ENCODE measurements at places on chromosomes 7 and 10. TPM values are rescaled to one million over a fixed set of nuclear protein-coding genes. Genes with fewer than 3 reads are reported as not detected.

- DNase-seq = no peak
Observed at GRCh38 chr7:104207348-104207730, 474 bp downstream of the ORC5 start.

DNA sequence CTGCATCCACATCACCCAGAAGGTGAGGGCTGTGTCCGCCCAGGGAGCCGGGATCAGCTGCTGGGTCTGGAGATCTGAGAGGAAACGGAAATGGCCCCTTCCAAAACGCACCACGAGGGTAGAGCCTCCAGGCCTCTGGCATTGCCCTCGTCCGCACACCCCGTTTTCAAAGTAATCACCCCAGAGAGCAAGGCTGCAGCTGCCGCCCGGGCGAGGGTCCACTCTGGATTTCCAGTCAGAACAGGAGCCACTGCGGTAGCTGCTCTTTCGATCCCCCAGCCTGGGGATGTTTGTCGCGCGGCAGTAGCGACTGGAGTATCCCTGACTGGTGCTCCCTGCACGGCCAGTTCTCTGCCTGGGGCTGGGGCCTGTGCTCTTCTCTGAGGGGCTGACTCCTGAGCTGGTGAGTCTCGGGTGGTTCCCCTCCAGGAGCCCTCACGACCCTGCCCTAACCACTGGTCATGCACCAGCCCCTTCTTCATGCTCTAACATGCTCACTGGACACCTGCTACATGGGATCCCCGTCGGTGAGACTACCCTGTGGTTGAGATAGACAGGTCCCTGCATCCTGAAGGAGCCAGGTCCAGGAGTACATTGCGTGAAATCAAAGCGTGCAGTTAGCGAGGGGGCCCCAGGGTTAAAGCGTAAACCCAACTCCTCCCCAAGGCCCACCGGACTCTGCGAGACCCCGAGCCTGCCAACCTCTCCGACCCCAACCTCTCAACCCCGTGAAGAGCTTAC lies 99.2 kb downstream of the FOXL3 start:
- DNase-seq = no peak

Gene NXPH1
- not detected for total RNA-seq

DNA sequence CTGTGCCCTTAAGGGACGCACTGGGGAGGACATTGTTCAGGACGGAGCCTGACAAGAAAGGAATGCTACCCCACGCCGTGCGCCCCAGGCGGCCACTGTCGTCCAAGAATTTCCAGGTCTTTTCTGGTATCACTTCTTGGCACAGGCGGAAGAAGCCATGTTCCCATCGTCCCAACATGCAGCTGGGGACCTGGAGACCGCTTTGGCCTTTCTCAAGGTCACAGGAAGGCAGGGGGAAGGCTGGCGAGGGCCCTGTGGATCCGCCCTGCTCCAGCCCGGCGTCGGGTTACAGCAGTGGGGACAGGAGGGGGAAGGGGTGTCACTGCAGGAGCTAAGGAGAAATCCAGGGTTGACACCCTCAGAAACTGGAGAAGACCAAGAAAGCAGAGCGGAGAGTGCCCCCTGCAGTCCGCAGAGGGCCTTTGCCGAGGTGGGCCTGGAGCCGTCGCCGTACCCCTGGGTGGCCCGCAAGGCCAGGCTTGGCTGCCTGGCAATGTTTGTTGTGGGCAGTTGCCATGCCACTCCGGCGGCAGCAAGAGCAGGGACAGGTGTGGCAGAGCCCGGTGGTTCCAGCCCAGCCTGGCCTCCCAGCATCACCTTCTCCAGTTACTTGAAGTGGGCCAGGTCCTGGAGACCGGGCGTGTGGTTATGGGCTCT lies 104.1 kb downstream of the LHPP start:
- DNase-seq = no peak

Gene SPACDR
- 1.4 TPM for total RNA-seq

Gene HNRNPF
- 144 TPM for total RNA-seq

Gene SPDYE18
- total RNA-seq = 0.60 TPM

DNA sequence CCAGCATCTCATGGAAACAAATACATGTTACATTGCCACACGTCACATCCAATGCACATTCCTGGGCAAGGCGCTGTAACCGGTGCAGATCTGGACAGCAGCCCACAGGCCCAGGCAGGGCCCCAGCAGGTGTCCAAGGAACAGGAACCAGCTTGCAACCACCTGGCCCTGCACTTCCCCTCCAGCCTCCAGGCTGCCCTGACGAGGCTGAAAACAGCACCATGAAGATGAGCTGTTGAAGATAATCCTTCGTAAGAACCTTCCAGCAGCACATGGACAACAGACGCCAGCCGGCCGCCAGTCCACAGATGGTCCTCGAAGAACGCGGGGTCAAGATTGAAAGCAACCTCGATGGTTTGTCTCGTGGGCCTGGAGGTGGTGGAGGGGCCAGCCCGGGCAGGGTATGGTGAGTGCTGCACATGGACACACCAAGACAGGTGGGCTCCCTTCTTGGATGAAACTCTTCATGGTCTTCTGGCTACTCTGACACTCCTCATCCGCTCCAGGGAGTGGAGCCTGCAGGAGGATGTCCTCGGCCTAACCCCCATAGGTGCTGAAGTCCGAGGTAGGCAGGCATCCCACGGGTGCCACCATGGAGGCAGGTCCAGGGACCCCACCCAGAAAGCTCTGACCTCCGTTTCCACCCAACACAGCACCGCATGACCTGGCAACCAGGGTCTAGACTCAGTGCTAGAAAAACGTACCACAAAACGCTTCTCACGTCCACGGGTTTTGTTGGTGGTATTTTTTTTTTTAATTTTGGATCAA lies 22.9 kb downstream of the PDGFA start:
- DNase-seq = no peak

DNA sequence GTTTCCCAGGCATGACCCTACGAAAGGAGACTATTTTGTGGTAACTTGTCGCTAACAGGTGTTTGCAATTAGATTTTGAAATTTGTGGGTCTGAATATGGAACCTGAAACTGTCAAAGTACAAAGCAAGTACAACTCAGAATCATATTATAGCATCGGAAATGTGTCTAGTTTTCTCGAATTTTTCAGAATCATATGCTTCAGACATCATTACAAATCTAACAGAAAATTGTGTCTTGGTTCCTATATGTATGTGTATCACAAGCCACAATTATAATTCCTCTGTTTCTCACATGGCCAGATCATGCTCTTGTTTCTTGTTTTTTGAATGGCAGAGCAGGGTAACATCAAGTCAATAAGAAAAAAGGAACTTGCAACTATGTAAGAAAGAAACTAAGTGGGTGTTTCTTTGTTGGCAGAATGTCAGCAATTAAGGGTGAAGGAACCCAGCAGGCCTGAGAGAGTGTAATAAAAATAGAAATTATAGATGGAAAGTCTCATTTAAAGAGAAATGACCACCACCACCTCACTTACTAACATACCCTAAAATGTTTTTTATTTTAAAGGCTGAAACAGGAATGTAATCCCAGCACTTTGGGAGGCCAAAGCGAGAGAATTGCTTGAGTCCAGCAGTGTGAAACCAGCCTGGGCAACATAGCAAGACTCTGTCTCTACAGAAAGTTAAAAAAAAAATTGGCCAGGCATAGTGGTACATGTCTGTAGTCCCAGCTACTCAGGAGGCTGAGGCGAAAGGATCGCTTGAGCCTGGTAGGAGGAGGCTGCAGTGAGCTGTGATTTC lies 51.3 kb downstream of the PRTFDC1 start:
- no peak for DNase-seq

Gene KLF14
- not detected for total RNA-seq

- no peak for DNase-seq
Observed at GRCh38 chr10:61175316-61175715, 231.3 kb upstream of the RHOBTB1 start.

Gene CPVL
- total RNA-seq = 6.0 TPM

Gene NPFFR1
- total RNA-seq = not detected

- peak; percentile 0 for DNase-seq
Observed at GRCh38 chr10:132865171-132865631, 77.2 kb downstream of the CFAP46 start.

DNA sequence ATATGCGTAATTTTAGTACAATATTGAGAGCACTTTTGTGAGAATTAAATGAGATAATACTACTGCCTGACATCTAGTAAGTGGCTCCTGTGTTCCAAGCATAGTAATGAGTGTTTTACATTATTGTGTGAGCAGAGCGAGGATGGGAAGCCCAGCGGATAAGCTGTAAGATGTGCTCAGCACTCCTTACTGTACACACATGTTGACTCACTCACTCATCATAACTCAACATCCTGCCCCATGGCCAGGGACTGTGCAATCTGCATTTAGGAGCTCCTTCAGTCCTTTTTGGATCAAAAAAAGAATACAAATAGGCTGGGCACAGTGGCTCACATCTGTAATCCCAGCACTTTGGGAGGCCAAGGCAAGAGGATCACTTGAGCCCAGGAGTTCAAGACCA lies 72.9 kb upstream of the NEBL start:
- no peak for DNase-seq

Gene ABCC2
- 3.2 TPM for total RNA-seq

Gene IL2RA
- 59.2 TPM for total RNA-seq

Gene CYP51A1
- 23.8 TPM for total RNA-seq

DNA sequence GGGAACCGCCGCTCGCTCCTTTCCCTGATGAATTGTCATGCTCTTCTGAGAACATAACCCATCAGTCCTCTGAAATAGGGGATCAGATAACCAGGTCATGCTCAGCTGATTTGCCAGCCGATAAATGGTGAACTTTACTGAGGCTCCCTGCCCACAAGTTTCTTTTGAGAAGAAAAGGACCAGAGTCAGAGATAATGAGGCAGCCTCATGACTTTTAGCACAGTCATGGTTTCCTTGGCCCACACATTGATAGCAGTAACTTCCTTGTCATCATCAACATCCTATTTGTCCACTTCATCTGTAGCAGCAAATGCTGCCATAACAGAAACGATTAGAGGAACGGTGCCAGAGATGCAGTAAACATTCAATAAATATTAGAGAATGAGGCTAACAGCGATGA lies 509.0 kb downstream of the GATA3 start:
- DNase-seq = no peak

DNA sequence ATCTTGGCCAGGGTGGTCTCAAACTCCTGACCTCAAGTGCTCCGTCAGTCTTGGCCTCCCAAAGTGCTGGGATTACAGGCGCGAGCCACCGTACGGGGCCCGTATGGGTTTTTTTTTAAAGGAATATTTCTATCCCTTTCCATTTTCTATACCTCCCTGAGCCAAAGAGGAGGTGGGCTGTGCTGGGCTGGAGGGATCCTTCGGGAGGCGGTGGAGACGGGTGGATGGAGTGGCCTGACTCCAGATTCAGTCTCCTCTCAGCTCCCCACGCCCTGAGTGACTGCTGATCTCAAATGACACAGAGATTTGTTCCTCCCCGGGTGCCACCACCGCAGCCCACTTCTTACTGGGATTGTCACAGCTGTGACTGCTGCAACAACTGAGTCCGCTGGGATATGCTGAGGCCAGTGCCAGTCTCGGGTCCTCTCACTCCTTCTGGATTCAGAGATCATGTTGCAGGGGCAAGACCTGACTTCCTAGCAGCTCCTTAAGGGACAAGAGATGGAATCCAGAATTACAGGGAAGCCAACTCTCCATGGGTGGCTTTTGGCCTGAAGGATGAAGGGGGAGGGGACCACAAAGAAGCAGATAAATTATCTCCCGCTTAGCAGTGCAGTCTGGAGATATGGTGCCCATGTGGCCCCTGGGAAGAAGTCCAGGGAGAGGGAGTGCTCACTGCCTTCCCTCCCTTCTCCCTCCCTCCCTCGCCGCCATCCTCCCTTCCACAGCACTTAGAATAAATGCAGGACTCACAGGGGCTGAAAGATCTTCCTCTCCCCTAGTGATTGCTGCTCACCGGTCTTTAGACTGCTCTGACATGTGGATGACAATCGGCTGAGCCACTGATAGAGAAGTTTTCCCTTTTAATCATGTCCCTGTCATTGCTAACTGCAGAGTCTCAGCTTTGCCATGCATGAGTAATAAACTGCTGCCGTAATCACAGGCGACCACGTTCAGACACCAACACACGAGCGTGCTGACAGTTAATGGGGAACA lies 14.3 kb downstream of the GALNT17 start:
- no peak for DNase-seq

Gene TCAF2
- 23.8 TPM for total RNA-seq

DNA sequence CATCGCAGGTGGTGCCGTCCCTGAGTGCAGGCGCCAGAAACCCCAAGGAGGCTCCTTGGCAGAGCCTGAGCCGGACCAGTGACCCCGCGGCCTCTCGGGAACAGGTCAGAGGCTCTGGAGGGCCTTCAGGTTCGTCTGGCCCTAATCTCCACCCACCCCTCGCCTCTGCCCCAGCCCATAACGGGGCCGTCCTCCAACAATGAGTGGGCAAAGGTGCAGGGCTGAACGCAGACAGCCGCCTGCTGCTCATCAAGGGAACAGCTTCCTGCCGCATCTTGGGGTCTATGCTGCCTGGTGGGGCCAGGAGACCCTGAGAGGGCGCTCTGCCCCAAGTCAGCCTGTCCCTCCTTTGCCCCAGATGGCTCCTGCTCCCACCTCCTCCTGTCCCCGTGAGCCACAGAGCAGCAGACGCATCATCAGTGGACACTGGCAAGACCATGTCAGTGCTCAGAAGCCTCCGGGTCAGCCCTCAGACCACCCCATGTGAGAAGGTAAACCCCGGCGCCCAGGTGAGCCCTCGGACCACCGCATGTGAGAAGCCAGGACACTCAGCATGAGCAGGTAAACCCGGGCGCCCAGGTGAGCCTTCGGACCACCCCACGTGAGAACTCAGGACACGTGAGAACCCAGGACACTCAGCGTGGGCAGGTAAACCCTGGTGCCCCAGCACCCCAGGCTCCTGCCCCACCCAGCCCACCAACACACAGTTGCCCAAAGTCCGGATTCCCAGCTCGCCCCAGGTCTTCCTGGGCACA lies 142.0 kb downstream of the PTPRN2 start:
- DNase-seq = no peak

- no peak for DNase-seq
Observed at GRCh38 chr7:128831994-128832879, 2.0 kb downstream of the FLNC start.

GRCh38 chr10:81876253-81877077 lies 1.5 kb downstream of the NRG3 start:
- DNase-seq = no peak

- no peak for DNase-seq
Observed at GRCh38 chr10:22724773-22725172, 10.4 kb upstream of the PIP4K2A start.

- DNase-seq = no peak
Observed at GRCh38 chr10:114525368-114525949, 121.2 kb upstream of the AFAP1L2 start.

Gene ENKUR
- 14.9 TPM for total RNA-seq

- DNase-seq = no peak
Observed at GRCh38 chr7:140489026-140489359, 9.7 kb upstream of the MKRN1 start.

Gene AGMO
- not detected for total RNA-seq

- DNase-seq = no peak
Observed at GRCh38 chr7:12729112-12729511, 41.7 kb downstream of the ARL4A start.

Measured in T-helper 17 cell (primary cell).